Smooth muscle cell of trachea (primary cell): ENCODE measurements at places on chromosomes 6 and 20. TPM values are rescaled to one million over a fixed set of nuclear protein-coding genes. Genes with fewer than 3 reads are reported as not detected.

GFOD1 gene
- total RNA-seq: 7.6 and 9.3 TPM in 2 replicates

SRMS gene
- not detected in 2 replicates for total RNA-seq

ZNF391 gene
- total RNA-seq: 1.8 and 2.3 TPM in 2 replicates

C6orf89 gene
- 48.9 and 52.3 TPM in 2 replicates for total RNA-seq

FKBP1C gene
- total RNA-seq: 0.17 and 0.87 TPM in 2 replicates

ANGPT4 gene
- not detected in 2 replicates for total RNA-seq

OOEP gene
- total RNA-seq: 0.29 TPM in 1 of 2 replicates, not detected in the other

TFAP2D gene
- not detected in 2 replicates for total RNA-seq

MUC21 gene
- not detected in 2 replicates for total RNA-seq

FAXC gene
- total RNA-seq: 0.66 and 1.3 TPM in 2 replicates

WDR27 gene
- 23.3 and 29.7 TPM in 2 replicates for total RNA-seq

NR2E1 gene
- total RNA-seq: not detected in 2 replicates

CLIC5 gene
- not detected in 2 replicates for total RNA-seq

CFB gene
- 24.1 and 45.0 TPM in 2 replicates for total RNA-seq

NNAT gene
- total RNA-seq: 1.5 TPM in 2 replicates
